Endothelial cell of coronary artery (primary cell): ENCODE measurements at places on chromosomes 5 and 9. TPM values are rescaled to one million over a fixed set of nuclear protein-coding genes. Genes with fewer than 3 reads are reported as not detected.

Gene ARRDC1
- total RNA-seq = 17.6 and 24.2 TPM in 2 replicates

Gene SYNPO
- 10.0 and 39.4 TPM in 2 replicates for total RNA-seq

Gene ACSL6
- 0.47 TPM in 1 of 2 replicates, not detected in the other for total RNA-seq

Gene GCNT4
- total RNA-seq = 0.09 and 0.56 TPM in 2 replicates

Gene GPR107
- total RNA-seq = 19.7 and 39.2 TPM in 2 replicates

Gene TOR4A
- 27.3 and 27.6 TPM in 2 replicates for total RNA-seq

Gene TSSK1B
- 0.09 TPM in 1 of 2 replicates, not detected in the other for total RNA-seq

Gene PRSS3
- 16.2 and 53.4 TPM in 2 replicates for total RNA-seq

Gene RAPGEF1
- total RNA-seq = 35.9 and 38.5 TPM in 2 replicates

Gene ENG
- total RNA-seq = 60.0 and 137 TPM in 2 replicates

Gene CSF1R
- not detected in 2 replicates for total RNA-seq

Gene ZNF474
- total RNA-seq = 0.09 TPM in 1 of 2 replicates, not detected in the other

Gene FBN2
- 5.5 and 9.8 TPM in 2 replicates for total RNA-seq

Gene ADAMTS16
- total RNA-seq = not detected in 2 replicates

Gene SVEP1
- under 0.01 and 0.66 TPM in 2 replicates for total RNA-seq

Gene DDX4
- not detected in 2 replicates for total RNA-seq

Gene NPR3
- 0.27 and 0.38 TPM in 2 replicates for total RNA-seq

Gene ST6GALNAC6
- 24.7 and 44.8 TPM in 2 replicates for total RNA-seq

Gene MEIKIN
- not detected in 2 replicates for total RNA-seq

Gene PCDHA1
- under 0.01 TPM in 1 of 2 replicates, not detected in the other for total RNA-seq

Gene IL5
- not detected in 2 replicates for total RNA-seq

Gene CDX1
- total RNA-seq = not detected in 2 replicates

Gene ANKRD18A
- total RNA-seq = 0.75 and 1.1 TPM in 2 replicates

Gene SLC45A2
- total RNA-seq = 0.09 TPM in 1 of 2 replicates, not detected in the other

Gene ITGA2
- 67.9 and 80.6 TPM in 2 replicates for total RNA-seq

Gene ALDH7A1
- total RNA-seq = 35.5 and 39.6 TPM in 2 replicates

Gene GRXCR2
- not detected in 2 replicates for total RNA-seq

Gene GLRA1
- total RNA-seq = not detected in 2 replicates

Gene DNAH5
- 0.09 and 0.47 TPM in 2 replicates for total RNA-seq

Gene SHISAL2B
- not detected in 2 replicates for total RNA-seq

Gene FNBP1
- total RNA-seq = 27.1 and 35.1 TPM in 2 replicates

Gene PCDHAC1
- 0.18 and 0.19 TPM in 2 replicates for total RNA-seq

Gene DCTN3
- total RNA-seq = 85.8 and 103 TPM in 2 replicates

Gene ZNF879
- total RNA-seq = 2.8 and 5.6 TPM in 2 replicates

Gene PFN3
- not detected in 2 replicates for total RNA-seq

Gene TAS2R1
- total RNA-seq = not detected in 2 replicates

Gene GARNL3
- total RNA-seq = 2.7 and 4.1 TPM in 2 replicates

Gene IFNA21
- total RNA-seq = not detected in 2 replicates

Gene SV2C
- not detected in 2 replicates for total RNA-seq

Gene IFNA13
- not detected in 2 replicates for total RNA-seq

Gene FBXL17
- total RNA-seq = 3.6 and 5.3 TPM in 2 replicates

Gene FOXD4L4
- total RNA-seq = 0.09 TPM in 2 replicates

Gene SOX30
- not detected in 2 replicates for total RNA-seq

Gene CARD6
- 21.1 and 22.9 TPM in 2 replicates for total RNA-seq

Gene SLC25A2
- total RNA-seq = 0.09 and 0.19 TPM in 2 replicates

Gene ELOVL7
- total RNA-seq = under 0.01 TPM in 2 replicates

Gene SHOC1
- under 0.01 TPM in 1 of 2 replicates, not detected in the other for total RNA-seq

Gene PPP3R2
- total RNA-seq = not detected in 2 replicates

Gene SLC31A2
- 4.3 and 5.0 TPM in 2 replicates for total RNA-seq

Gene BTNL8
- total RNA-seq = not detected in 2 replicates

Gene PCDHB4
- total RNA-seq = 0.09 TPM in 2 replicates

Gene BSPRY
- total RNA-seq = not detected in 2 replicates
